ENCODE measurements at places on chromosomes 11 and 22. TPM values are rescaled to one million over a fixed set of nuclear protein-coding genes. Genes with fewer than 3 reads are reported as not detected.

Gene TREH
- total RNA-seq: not detected

Gene LIF
- total RNA-seq: 0.39 TPM

Gene TSGA10IP
- not detected for total RNA-seq

Gene ANO5
- 10.9 TPM for total RNA-seq

Gene NLRP6
- total RNA-seq: not detected

Gene GRAMD4
- total RNA-seq: 79.3 TPM

Gene APOL6
- not detected for total RNA-seq

Gene NTM
- total RNA-seq: 1.1 TPM

Gene SYCE3
- total RNA-seq: not detected

Gene SCGB2A2
- not detected for total RNA-seq

- DNase-seq: no peak
These were observed 1.4 kb upstream of the CSF2RB start for GRCh38 chr22:36911887-36912661.

DNA sequence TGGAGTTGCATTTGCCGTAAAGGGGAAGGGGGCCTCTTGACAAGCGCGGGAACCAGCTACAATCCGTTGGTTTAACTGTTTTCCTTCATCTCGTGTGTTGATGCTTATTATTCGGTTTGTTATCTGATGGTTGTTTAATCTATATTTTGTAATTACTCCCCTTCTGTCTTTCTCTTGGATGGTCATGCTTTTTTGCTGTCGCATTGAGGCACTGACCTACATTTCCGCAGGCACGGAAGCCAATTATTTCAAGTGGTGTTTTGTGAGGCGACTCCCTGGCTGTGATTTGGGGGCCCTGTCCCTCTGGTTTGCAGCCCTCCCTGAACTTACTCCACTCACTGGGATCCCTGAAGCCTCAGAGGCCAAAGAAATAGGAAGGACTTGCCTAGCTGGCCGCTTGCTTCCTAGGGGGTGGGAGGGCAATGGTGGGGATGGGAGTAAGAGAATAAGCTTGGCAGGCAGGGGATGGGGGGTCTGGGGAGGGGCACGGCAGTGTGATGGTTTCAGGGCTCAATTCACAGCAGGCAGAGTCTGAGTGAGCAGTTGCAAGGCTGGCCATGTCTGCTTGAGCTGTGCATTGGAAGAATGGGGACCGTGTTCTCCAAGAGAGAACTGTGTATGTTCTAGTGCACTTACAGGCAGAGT lies 165.8 kb upstream of the B3GAT1 start:
- DNase-seq: no peak

- DNase-seq: no peak
These were observed 67.7 kb downstream of the SNX19 start for GRCh38 chr11:130848361-130849214.

- no peak for DNase-seq
These were observed 34.7 kb upstream of the CLNS1A start for GRCh38 chr11:77672264-77672663.

DNA sequence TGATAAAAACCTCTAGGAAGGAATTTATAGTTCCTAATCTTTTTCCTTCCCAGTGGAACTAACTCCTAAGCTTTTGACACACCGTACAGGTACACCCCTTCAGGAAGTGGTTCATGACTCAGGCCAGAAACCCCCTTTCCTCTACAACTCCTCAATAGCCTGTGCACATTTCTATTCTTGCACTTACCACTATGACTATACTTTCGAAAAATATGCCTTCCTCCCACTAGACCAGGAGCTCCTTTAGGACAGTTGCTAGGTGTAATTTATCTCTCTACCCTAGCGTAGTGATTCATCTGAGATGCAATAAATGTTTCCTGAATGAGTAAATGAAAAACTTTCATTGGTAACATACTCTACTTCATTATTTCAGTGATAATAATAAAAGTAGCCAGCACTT lies 14.5 kb downstream of the MAP6 start:
- no peak for DNase-seq

DNA sequence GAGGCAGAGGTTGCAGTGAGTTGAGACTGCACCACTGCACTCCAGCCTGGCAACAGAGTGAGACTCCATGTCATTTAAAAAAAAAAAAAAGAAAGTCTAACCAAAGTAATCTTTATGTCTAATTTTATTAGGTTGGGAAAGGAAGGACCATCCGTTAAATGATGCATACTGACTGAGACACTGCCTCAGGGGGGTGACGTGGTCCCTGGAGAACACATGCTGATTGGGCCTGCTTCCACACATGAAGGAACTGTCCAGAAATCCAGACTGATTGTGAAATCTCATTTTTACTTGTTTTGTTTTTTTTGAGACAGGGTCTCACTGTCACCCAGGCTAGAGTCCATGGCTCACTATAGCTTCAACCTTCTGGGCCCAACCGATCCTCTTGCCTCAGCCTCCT lies 5.5 kb downstream of the SF3A1 start:
- no peak for DNase-seq

GRCh38 chr22:50601669-50602337 lies 1.2 kb downstream of the MAPK8IP2 start:
- no peak for DNase-seq

DNA sequence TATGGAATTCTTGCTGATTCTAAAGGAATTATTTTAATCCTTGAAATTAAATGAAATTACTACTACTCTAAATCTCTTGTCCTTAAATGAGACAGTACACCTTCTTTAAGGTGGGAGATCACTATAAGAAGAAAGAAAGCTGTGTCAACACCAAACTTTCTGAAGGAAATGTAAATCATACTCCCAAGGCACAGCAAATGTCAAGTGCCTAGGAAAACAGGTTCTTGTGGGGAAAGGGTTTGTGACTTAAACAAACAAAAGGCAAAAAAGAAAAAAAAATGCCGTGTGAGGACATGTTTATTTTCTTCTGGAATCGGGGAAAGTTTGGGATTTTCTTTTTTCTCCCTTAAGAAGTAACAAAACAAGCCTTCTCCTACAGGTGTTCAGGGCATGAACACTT lies 745.1 kb downstream of the DLG2 start:
- no peak for DNase-seq

GRCh38 chr22:36218648-36219193 lies 17.1 kb upstream of the APOL4 start:
- no peak for DNase-seq

GRCh38 chr11:122270535-122270934 lies 154.5 kb upstream of the BLID start:
- DNase-seq: no peak

- DNase-seq: no peak
These were observed 16.7 kb downstream of the BCL2L13 start for GRCh38 chr22:17655289-17655688.

DNA sequence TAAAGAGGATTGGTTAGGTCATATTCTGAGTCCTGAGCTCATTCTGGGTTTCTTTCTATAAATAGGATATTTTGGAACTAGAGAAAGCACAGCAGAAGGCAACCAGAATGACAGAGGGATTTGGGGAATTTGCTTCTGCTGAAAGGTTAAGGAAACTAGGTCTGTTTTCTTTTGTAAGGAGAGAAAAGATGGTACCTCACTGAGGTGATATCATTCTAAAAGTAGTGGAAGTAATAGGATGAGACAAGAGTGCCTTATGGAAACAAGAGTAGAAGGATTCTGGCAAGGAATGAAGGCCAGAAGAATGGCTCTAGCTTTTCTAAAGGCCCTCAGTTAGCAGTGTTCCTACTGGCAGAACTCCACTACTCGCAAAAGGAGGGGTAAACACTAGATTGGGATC lies 26.7 kb upstream of the BDNF start:
- DNase-seq: no peak

GRCh38 chr11:33256031-33256812 lies 959 bp upstream of the HIPK3 start:
- no peak for DNase-seq

DNA sequence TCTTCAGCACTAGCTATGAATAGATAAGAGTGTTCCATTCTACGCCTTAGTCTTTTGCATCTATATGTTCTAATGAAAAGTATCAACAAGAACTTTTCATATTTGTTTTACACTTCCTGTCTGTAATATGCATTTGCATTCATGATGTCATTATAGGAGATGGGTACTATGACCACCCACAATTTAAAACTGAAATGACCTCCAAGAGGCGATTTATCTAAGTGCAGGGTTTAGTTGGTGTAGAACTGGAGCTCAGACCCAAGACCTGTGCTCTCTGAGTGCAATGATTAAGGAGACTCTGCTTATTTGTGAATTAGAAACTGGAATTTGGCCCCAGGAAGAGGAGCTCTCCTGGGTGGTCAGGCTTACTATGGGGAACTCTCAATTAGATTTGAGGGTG lies 289.1 kb downstream of the ETS1 start:
- DNase-seq: no peak

DNA sequence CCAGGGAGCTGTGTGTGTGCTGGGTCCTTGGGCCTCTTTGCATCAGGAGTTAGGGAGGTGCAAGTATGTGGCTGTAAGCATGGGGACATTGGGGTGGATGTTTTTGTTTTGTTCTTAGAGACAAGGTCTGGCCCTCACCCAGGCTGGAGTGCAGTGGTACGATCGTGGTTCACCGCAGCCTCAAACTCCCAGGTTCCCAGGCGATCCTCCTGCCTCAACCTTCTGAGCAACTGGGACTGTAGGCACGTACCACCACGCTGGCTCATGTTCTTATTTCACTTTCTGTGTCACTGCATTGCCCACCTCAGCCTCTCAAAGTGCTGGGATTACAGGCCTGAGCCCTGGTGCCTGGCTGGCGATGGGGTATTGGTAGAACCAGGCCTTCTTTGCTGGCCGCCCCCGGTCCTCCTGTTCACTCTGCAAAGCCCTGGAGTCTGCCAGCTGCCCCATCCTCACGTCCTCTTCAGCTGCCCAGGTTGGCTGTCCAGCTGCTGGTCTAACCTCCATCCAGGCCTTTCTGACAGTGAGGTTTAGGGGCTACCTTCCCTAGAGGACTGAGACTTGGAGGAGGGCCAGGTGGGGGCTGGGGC lies 851 bp upstream of the GRAMD4 start:
- no peak for DNase-seq

DNA sequence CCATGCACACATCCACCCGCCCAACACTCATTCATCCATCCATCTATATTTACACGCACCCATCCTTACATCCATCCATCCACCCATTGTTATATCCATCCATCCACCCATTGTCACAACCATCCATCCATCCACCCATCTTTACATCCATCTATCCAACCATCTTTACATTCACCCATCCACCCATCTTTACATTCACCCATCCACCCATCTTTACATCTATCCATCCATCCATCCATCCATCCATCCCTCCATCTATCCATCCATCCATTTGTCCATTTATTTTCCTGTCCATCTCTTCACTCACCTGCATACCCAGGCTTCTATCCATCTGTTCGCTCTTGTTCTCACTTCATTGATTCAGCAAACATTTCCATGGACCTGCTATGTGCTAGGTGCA lies 49.8 kb downstream of the SGSM1 start:
- DNase-seq: no peak

DNA sequence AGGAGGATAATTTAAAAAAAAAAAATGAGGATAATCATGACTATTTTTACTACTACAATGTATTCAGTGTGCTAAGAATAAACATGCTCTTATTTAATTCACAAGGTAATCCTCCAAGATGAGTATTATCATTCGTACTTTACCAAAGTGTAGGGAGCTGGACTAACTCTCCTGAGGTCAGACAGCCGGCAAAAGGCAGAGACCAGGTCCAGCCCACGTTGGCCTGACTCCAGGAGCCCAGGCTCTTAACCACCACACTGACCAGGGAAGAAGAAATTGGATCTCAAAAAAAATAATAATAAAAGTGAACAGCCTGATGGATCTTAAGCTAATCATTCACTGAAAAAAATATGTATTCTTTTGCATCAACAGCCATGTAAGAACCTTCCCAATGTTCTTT lies 25.2 kb downstream of the PLAAT3 start:
- DNase-seq: no peak

GRCh38 chr11:92838759-92839310 lies 130.6 kb upstream of the MTNR1B start:
- peak; percentile 68 for DNase-seq

DNA sequence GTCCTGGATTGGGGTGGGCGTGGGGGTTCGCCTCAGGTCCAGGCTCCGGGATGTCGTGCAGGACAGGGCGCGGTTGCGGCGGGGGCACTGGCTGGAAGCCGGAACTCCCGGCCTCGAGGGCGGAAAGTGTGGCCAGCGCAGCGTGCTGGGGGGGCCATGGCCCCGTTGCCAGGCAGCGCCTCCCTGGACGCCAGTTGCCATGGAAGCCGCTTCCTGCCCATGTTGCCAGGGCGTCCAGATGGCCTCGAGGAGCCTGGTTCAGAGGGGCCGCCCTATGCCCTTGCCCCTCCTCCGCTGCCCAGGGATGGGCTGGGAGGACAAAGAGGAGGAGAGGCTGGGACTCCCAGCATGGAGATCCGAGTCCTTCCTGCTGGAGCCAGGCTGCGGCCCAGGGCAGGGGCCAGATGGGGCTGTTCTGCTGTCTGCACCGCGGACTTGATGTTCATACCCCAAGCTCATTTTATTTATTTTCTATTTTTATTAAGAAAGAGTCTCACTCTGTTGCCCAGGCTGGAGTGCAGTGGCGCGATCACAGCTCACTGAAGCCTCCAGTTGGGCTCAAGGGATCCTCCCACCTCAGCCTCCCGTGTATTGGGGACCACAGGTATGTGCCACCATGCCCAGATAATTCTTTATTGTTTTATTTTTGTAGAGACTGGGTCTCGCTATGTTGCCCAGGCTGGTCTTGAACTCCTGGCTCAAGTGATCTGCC lies 4.6 kb upstream of the CCDC188 start:
- no peak for DNase-seq

- DNase-seq: no peak
These were observed 14.0 kb upstream of the LRRC32 start for GRCh38 chr11:76684516-76684915.

DNA sequence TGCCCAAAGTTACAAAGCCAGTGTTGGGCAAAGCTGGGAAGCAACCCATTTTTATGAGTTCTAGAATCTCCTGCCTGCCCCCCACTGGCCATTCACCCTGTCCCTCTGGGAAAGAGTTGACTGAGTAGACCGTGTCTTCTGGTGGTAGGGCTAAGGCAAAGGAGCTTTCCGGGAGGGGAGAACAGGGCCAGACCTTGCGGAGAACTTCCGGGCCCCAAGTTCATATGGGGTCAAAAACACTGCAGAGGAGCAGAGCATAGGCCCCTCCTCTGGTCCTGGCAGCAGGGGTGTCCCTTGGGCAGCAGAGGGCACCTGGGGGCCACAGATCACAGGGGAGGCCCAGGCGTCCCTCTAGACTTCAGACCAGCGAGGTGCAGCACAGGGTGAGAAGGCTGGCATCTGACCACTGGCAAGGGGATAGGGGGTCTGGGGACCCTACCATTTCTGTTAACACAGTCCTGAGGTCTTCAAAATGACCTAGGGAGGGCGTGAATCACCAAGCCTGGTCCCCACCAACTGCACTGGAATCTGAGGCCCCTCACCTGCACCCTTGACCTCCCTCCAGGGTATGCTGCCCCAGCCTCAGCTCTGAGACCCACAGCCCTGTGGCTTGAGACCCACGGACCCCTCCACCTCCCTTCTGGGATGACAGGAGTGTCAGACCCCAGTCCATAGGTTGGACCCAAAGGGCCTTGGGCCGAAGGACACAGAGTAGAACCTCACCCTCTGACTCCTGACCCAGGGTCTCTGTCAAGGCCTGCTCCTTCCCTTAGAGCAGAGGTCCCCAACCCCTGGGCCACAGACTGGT lies 1.3 kb upstream of the ARAP1 start:
- DNase-seq: no peak

- no peak for DNase-seq
These were observed 71.6 kb upstream of the PICALM start for GRCh38 chr11:86140334-86140990.

- DNase-seq: no peak
These were observed 261.7 kb downstream of the TENM4 start for GRCh38 chr11:79179087-79179486.

GRCh38 chr22:46861468-46862367 lies 99.3 kb downstream of the TBC1D22A start:
- no peak for DNase-seq
